ENCODE measurements at places on chromosomes 11 and 22.

DNA sequence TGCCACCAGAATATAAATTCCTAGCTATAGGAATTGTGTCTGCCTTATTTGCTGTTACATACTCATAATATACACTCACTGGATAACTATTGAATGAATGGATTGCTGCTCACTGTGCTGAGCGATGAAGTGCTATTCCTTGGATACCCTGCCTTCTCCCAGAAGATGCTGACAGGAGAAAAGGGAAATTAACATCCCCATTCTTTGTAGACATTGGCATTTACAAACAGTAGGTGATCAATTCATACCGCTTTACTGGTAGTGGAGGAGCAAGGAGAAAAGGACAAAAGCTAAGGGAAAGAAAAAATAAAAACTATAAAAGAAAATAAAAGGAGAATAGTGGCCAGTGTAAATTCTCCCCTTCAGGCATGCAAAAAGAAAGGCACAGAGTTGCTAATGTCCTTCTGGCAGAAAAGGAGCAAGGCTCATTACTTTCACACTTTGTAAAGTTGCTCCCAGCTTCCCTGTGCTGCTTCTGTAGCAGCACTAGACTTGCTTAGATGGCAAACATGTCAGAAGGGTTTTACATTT is 183.0 kb downstream of the LUZP2 start:
- peak; percentile 8 for DNase-seq

DNA sequence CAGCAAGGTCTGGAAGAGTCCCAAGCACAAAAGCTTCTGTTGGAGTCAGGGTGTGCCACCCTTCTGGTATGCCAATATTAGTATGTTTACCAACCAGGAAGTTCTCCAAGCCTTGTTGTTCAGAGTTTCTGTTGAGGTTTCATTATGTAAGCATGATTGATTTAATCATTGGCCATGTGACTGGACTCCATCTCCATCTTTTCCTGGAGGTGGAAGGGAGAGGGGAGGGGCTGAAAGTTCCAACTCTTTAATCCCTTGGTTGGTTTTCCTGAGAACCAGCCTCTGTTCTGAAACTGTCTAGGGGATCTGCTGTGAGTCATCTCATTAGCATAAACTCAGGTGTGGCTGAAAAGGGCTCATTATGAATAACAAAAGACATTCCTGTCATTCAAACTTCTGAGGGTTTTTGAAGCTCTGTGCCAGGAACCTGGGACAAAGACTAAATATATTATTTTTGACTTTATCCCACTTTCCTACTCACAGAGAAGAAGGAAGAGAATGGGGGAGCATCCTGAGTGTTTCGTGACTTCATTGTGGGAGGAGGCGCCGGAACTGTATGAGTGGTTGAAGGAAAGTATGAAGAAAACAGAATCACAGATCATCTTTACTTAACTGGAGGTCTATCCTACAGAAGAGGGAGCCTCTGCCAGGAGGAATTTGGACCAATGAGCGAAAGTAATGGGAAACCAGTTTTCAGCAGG is 138.2 kb downstream of the NECTIN1 start:
- DNase-seq = peak; percentile 12

- DNase-seq = no peak
These were observed 30.7 kb downstream of the SCUBE2 start for GRCh38 chr11:9060700-9061111.

- DNase-seq = peak; percentile 7
These were observed 766 bp downstream of the IZUMO1R start for GRCh38 chr11:94305146-94305545.

DNA sequence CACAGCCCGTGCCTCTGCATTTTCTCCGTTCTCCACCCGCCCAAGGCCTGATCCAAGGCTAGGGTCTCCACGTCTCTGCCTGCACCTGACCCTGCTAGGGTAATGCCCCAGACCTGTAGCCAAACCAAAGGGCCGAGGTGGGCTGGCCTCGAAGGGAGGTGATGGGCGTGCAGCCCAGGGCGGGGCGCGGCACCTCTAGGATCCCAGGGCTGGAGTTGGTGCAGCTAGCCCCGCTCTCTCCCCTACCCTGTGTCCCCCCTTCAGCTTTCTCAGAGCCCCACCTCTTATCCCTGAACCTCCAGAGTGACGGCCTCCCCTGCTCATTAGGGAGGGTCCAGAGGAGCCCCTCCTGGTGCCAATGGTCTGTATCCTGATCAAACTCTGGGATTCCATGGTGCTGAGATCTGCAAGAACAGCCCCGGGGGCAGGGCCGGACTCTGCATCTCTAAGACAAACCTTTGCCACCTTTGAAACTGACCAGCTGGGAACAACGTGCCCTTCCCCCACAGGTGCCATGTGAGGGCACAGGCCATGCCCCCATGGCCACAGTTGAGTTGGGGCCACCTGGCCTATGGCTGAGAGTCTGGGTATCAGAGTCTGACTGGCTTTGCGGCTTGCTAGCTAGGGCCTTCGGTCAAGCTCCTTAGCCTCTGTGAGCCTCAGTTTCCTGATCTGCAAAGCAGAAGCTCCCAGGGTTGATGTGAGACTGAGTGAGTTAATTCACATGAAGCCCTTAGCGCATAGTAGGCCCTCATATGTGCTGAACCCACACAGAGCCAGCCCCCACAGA is 23.1 kb upstream of the CBX7 start:
- DNase-seq = no peak

DNA sequence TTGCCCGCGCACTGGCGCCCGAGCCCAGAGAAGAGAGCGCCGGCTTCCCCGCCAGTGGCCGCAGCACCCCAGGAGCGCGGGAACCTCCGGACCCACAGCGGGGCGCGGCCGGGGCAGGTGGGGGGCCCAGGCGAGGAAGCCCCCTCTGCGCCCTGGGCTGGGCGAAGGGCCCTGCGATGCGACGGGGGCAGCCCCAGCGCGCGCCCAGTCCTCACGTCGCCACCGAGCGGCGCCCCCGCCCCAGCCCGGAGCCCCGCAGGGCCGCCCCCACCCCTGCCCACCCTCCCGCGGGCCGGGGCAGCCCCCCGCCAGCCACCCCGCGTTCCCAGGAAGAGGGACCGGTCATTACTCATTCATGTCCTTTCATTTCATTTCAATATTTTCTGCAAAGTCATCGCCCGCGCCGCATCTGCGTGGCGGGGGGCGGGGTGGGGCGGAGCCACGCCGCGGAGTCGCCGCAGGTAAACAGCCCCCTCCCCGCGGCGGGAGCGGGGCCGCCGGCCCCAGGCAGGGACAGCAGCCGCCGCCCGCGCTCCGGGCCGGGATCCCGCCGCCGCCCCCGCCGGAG is 673 bp upstream of the PANX2 start:
- DNase-seq = peak; percentile 38

GRCh38 chr11:59773083-59773440 is 17.9 kb downstream of the STX3 start:
- DNase-seq = no peak

DNA sequence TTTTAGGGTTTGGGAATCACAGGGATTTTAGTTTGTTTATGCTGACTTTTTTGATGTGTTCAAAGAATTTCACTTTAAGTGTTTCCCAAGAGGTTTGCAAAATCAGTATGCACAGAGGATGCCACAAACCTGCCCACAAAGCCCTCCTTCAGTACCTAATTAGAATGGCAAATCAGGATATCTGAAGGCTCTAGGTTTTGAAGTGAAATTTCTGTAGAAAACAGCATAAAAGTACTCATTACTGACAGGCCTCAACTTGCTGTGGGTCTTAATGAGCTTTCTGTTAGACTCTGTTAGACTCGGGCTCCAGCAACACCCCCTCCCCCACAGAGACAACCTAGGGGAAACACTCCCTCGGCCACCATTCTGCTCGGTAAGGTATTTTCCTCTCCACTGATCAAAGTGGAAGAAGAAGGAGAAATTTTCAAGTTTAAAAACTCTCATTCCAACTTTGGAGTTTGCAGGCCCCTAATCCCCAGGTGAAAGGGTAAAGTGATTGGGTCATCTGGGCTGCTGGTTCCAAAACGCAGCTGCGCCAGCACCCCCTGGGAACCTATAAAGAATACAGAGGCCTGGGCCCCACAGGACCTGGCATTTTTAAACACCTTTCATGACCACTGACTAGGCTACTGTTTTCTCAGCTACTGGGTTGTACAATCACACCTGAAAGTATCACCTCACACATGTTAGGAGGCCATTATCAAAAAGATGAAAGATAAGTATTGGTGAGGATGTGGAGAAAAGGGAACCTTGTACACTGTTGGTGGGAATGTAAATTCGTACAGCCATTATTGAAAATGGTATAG is 67.5 kb downstream of the PLEKHA7 start:
- DNase-seq = no peak

DNA sequence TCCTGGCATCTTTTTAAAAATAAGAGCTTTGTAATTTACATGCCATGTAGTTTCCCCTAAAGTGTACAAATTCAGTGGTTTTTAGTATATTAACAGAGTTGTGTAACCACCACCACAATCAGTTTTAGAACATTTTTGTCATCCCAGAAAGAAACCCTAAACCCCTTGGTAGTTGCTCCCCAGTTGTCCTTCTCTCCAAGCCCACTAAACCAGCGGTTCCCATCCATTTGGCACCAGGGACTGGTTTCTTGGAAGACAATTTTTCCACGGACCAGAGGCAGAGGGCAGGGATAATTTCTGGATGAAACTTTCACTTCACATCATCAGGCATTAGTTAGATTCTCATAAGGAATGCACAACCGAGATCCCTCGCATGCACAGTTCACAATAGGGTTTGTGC is 22.6 kb downstream of the CABIN1 start:
- DNase-seq = no peak

DNA sequence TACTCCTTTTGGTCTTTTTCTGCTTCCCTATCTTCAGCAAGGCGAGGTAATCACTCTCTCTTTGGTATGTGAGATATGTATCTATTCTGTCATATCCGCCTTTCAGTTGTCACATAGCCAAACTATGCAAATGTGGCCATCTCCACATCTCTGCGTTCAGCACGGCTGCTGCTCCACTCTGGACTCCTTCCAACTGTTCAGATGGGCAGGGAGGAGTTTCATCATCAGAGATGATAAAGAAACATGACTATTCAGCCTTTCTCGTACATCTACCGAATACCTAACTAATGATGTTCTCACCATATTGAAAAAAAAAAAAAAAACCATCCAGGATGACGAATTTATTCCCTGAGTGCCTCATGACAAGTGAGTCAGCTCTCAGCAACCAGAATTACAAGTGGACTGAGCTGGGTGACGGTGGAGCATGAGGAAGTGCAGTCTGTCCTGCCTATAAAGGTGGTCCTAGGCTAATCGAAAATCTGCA is 899.6 kb downstream of the OPCML start:
- DNase-seq = peak; percentile 100

DNA sequence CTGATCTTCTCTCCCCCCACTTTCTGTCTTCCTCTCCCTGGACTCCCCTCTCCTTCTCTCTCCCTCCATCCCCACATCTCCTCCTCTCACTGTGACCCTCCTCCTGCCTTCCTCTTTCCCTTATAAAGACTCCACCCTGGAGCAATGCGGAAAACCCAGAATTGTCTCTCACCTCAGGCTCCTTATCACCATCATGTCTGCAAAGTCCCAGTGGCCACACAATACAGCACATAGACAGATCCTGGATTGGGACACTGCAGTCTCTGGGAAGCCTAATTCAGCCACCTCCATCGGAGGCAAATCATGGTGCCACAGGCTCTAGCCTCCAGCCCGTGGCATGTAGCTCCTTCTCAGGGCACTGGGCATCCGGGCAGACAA is 2.7 kb downstream of the RFPL2 start:
- DNase-seq = no peak

DNA sequence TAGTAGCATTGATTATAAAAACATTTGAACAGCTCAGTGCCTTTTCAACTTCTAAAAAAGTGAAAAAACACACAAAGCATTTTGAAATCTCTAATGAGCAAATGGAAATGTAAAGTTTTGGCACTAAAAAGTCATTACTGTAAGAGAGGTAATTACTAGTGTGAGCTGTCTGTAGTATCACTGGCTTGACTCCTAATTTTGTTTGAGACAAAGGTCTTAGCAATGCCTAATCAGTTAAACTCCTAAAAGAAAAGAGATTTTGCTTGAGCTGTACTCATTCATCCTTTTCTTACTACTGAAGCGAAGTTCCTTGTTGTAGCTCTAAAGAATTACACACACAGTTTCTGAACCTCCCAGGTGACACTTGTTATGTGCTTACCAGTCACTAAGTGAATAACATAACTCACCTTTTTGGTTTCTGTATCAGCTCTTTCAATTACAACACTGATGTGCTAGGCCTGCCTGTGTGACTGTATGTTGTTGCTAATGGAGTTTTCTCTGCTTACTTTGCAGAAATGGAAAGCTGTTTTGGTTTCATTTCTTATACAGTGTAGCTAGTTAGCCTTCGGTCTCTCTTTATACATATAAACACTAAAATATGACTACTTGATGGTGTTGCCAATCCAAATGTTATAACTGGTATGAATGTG is 924.4 kb upstream of the TENM4 start:
- no peak for DNase-seq

- DNase-seq = peak; percentile 31
These were observed 377.2 kb upstream of the DDI1 start for GRCh38 chr11:103659206-103659618.

- DNase-seq = no peak
These were observed 67.3 kb upstream of the EED start for GRCh38 chr11:86177302-86177701.

DNA sequence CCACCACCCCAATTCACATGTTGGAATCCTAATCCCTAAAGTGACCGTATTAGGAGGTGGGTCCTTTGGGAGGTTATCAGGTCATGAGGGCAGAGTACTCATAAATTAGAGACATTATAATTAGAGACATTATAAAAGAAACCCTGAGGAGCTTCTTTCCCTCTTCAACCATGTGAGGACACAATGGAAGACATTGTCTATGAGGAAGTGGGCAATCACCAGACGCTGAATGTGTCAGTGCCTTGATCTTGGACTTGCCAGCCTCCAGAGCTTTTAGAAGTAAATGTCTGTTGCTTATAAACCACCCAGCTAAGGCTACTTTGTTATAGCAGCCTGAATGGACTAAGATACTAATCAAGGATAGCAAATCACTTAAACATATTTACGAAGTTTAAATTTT is 14.8 kb downstream of the GAB2 start:
- DNase-seq = no peak

Measured in fibroblast of skin of right biceps (primary cell).